ENCODE measurements at places on chromosomes 2 and 18.

GRCh38 chr2:178404368-178404767 lies 46.6 kb downstream of the PRKRA start:
- DNase-seq = no peak

GRCh38 chr2:71802556-71802955 lies 345.1 kb downstream of the CYP26B1 start:
- DNase-seq = peak; percentile 33

- DNase-seq = no peak
Measured at GRCh38 chr2:229884775-229885699, 36.8 kb downstream of the TRIP12 start.

DNA sequence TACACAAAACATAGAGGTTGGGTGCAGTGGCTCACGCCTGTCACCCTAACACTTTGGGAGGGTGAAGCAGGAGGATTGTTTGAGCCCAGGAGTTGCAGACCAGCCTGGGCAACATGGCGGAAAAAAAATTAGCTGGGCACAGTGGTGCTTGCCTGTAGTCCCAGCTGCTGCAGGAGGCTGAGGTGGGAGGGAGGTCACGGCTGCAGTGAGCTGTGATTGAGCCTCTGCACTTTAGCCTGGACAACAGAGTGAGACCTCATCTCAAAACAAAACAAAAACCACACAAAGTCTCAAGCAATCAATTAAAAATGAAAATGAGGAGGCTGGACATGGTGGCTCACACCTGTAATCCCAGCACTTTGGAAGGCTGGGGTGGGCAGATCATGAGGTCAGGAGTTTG lies 4.9 kb downstream of the NOP58 start:
- DNase-seq = no peak

DNA sequence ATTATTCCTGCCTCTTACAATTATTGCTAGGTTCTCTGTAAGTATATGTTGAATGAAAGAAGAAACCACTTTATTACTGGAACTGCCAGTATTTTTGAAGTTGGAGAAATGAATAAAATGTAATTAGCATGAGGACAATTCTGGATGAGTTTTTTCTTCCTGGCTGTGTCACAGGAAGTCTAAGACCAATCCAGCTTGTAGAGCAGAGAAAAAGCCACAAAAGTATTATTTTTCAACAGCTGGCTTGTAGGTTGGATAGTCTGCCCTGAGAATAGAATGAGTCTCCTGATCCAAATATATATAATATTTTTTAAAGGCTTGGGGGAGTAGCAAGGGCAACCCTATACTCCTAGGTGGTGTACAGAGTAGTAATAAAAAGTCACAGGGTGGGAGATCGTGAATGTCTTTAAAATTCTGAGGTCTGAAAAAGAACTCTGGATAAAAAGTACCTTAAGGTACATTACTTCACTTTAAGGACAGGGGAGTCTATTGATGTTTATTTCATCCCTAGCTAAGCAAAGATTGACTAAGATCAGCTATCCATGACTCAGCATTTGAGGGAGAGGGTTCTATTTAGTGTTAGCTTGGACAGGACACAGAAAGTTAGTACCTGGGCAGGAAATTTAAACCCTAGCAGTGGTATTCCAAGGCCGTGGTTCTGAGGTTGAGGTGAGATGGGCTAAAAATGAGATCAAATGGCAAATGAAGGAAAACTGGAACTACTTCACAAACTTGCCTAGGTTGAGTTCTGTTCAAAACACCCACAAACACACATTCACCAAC lies 31.7 kb downstream of the SLC40A1 start:
- DNase-seq = no peak

DNA sequence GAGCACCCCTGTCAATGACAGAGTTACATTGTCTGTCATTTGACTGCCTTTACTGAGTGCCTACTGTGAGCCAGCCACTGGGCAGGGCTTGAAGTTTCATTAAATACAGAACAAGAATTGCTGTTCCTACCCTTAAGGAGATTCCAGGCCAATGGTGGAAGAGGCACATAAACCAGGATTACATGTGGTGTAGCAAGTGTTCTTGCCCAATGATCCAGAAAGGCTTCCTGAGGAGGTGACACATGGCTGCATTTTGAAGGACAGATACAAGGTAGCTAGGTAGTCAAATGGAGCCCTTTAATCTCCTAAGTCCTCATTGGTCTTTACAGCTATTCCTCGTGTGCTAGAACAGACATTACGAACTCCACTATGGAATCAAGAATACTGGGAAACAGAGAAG lies 312.7 kb downstream of the ETAA1 start:
- no peak for DNase-seq

DNA sequence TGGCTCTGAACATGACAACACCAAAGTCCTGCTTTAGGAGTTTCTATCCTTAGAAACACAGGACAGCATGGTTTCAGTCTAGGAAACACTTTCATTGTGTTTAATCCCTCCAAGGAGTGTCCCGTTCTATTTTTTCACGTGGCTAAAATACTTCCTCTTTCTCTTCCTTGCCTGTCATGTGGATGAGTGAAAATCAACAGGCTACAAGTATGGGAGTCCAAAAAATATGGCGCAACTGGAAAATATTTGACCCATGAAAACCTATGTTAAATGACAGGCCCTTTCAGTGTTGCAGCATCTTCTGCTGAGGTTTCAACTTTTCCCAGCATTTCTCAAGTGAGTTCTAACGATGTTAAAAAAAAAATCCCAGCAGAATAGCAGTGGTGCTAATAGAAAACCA lies 146.3 kb downstream of the LAMA3 start:
- DNase-seq = no peak

- no peak for DNase-seq
Measured at GRCh38 chr2:168159754-168160585, 87.4 kb downstream of the STK39 start.

- DNase-seq = no peak
Measured at GRCh38 chr2:137287913-137288639, 522.7 kb downstream of the THSD7B start.

- no peak for DNase-seq
Measured at GRCh38 chr2:23492337-23492675, 107.3 kb downstream of the KLHL29 start.

GRCh38 chr18:50955253-50955652 lies 12.6 kb upstream of the ELAC1 start:
- DNase-seq = no peak

DNA sequence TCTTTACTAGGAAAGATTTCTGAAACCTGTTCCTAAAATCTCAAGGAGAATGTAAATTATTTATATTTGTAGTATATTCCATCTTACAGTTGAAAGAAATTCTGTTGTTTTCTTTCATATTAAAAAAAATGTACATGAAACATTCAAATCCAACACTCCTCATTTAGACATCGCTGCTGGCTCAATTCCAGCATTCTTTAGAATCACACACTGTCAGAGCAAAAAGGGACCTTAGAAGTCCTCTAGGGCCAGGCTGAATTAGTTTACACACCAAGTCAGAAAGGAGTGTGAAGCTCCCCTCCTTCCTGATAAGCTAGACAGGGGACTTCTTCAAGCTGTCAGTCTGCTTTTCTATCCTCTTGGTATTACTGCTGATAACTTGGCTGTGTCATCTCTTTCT lies 158.6 kb upstream of the LTBP1 start:
- no peak for DNase-seq

All from cardiac septum (tissue), 1 donor.